Pulmonary artery endothelial cell (primary cell): ENCODE measurements at places on chromosomes 4 and X. TPM values are rescaled to one million over a fixed set of nuclear protein-coding genes. Genes with fewer than 3 reads are reported as not detected.

BTK gene
- total RNA-seq, result 0.07 TPM in 1 of 2 replicates, not detected in the other

SORCS2 gene
- 0.11 TPM in 1 of 2 replicates, not detected in the other for total RNA-seq

USP51 gene
- 1.1 and 1.3 TPM in 2 replicates for total RNA-seq

PDLIM3 gene
- 60.5 and 78.9 TPM in 2 replicates for total RNA-seq

NAAA gene
- 20.1 and 23.2 TPM in 2 replicates for total RNA-seq

ADAMTS3 gene
- total RNA-seq, result 5.2 and 5.7 TPM in 2 replicates

WAS gene
- not detected in 2 replicates for total RNA-seq

ERAS gene
- not detected in 2 replicates for total RNA-seq

NOX1 gene
- not detected in 2 replicates for total RNA-seq

STATH gene
- not detected in 2 replicates for total RNA-seq

ERVMER34-1 gene
- under 0.01 TPM in 1 of 2 replicates, not detected in the other for total RNA-seq

CYBB gene
- not detected in 2 replicates for total RNA-seq

PCDH7 gene
- 6.8 and 19.7 TPM in 2 replicates for total RNA-seq

ELMOD2 gene
- 15.9 and 16.0 TPM in 2 replicates for total RNA-seq

LYAR gene
- total RNA-seq, result 25.3 and 37.4 TPM in 2 replicates

CD38 gene
- 0.04 and 0.07 TPM in 2 replicates for total RNA-seq

VCX2 gene
- total RNA-seq, result not detected in 2 replicates

SPON2 gene
- 0.07 and 0.28 TPM in 2 replicates for total RNA-seq

IL13RA2 gene
- 0.26 and 0.32 TPM in 2 replicates for total RNA-seq

MAGEA1 gene
- total RNA-seq, result 0.07 TPM in 1 of 2 replicates, not detected in the other
